Karpas-422 (cell line): ENCODE measurements at places on chromosomes 7 and 10.

DNA sequence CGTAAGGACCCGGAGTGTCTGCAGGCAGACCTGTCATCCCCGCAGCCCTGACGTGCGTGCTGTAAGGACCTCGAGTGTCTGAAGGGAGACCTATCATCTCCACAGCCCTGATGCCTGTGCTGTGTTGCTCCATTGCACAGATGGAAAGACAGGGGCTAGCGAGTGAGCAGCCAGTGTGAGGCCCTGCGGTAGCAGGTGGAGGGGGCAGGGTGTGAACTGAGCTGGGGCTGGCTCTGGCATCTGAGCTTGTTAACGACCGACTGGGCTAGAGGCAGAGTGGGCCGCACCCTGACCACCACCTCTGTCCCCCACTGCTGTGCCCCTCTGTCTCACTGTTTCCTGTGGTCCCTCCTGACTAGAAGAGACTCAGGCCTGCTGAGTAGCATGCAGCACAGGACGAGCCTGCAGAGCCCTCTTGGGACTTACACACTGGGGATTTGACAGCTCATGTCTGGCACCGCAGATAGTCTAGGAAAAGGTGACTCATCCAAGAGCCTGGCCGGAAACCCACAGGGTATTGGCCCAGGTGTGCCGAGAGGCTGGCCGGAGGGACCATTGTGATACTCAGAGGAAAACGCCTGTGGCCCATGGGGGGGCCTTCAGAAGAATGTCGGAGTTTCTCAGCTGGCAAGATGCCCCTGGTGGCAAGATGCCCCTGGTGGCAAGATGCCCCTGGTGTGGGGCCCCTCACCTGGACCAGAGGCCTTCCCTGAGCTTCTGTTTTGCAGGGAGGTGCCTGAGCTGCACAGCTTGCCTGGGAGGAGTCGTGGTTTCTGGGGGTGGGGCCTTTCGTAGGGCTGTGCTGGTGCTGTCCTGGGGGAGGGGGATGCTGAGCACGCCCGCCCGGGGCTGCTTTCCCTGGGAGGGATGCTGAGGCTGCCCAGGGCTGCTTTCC is 34.3 kb downstream of the INPP5A start:
- H3K27me3 ChIP-seq, result no peaks in the 10 kb centered on the region
- H3K36me3 ChIP-seq, result no peaks in the 10 kb centered on the region
- peak; percentile 99 for DNase-seq
- peak overlapping the region; percentile 98 for H3K27ac ChIP-seq

DNA sequence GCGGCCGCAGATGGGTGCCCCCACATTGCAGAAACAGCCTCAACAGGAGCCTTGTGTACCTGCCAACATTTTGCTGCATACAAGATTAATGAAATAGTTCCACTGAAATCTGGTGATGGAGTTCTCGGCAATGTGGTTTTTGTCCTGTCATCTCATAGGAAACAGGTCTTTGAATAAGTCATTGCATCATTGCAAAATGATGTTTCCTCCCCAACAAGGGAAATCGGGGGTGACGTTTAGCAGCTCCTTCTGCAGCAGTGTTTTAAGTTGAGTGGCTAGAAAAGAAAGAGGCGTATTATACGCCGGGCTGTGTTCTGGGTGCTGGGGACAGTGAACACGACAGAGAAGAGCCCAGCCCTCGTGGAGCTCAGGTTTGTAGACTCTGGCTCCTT is 177.0 kb downstream of the PRKAG2 start:
- H3K36me3 ChIP-seq, result no peaks in the 10 kb centered on the region
- H3K4me1 ChIP-seq, result peaks cover 30% of the 10 kb centered on the region
- no peak overlapping the region for H3K27ac ChIP-seq
- DNase-seq, result no peak

DNA sequence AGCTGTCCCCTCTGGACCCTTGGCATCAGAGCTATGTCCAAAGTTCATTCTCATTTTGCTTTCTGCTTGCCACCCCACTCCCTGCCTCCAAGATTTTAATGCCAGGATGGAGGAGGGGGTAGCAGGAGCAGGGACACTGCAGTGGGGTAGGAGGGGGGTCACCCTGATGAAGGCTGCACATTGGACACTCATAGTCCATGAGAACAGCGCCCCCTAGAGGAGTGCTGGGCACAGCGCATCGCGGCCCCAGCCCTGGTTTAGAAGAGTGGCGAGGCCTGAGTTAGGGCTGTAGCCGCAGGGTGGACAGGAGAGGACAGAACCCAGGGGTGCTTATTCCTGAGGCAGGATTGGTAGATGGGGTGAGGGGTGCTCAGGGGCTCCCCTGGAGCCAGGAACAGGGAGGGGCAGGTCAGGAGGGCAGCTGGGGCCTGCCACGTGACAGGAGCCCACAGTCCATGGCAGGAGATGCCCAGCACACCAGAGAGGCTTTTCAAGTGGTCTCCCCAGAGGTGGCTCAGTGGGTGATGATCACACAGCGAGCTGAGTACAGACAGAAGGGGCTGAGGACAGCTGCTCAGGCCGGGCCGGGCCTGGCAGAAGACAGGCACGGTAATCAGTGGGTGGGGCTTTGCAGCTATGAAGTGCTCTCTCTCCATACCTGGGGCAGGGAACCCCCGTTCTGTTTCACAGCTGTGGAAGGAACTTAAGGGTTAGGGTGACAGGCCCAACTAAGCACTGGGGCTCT is 71.4 kb downstream of the NEURL1 start:
- no peak overlapping the region for H3K27ac ChIP-seq
- DNase-seq, result peak; percentile 89
- H3K27me3 ChIP-seq, result no peaks in the 10 kb centered on the region
- H3K4me3 ChIP-seq, result no peak overlapping the region

GRCh38 chr10:13000431-13000830 is 1.1 kb downstream of the CCDC3 start:
- peaks cover 26% of the 10 kb centered on the region for H3K4me1 ChIP-seq
- H3K27ac ChIP-seq, result no peak overlapping the region
- no peak for DNase-seq

DNA sequence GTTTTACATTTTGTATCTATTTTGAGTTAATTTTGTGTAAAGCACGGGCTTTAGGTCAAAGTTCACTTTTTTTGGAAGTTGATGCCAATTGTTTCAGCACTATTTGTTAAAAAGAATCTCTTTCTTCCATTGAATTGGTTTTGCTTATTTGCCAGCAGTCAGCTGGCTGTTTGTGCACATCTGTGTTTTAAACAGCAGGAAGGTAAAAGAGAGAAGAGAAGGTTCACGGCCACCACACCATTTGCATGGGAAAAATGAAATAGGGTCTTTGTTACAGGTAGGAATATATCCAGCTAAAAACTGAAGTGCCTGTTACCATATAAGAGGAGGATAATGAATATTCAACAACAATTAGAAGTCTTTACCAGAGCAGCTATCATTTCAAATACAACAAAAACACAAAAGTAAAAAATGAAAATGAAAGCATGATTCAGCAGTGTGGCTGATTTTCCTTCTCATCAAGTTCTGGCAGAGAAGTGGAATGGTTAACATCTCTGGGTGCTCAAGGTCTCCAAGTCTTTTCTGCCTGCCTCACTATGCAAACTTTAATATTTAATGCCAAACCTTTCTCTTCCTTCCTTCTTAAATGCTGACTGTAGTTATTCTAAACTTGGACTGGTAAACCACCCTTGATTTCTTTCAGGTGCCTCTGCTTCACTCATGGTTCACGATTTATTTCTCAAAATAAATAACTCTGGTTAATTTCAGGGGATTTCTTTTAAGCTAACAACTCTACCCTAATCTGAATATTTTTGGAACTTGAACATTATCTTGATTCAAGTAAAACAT is 841.5 kb downstream of the GRM8 start:
- H3K27me3 ChIP-seq, result no peaks in the 10 kb centered on the region
- H3K4me1 ChIP-seq, result no peaks in the 10 kb centered on the region
- H3K4me3 ChIP-seq, result no peak overlapping the region
- no peak for DNase-seq

DNA sequence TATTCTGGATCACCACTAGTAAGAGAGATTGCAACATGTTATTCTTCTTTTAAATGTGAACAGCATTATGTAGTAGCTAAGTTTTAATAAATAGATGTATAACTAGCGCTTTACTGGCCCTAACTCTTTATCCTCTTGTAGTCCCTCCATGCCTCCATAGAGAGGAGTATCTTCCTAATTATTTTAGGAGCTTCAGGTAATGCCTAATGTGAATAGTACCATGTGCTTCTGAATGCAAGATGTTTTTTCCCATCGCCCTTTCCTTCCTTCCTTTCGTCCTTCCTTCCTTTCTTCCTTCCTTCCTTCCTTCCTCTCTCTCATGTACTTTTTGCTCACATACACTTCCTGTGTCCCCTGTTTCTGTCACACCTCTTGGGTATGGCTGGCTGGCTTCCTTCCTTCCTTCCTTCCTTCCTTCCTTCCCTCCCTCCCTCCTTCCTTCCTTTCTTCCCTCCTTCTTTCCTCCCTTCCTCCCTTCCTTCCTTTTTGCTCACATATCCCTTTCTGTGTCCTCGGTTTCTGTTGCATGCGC is 290.7 kb downstream of the HDAC9 start:
- no peaks in the 10 kb centered on the region for H3K4me1 ChIP-seq
- H3K27ac ChIP-seq, result no peak overlapping the region
- no peaks in the 10 kb centered on the region for H3K36me3 ChIP-seq
- H3K4me3 ChIP-seq, result no peak overlapping the region
- no peak for DNase-seq
- no peaks in the 10 kb centered on the region for H3K27me3 ChIP-seq

- no peaks in the 10 kb centered on the region for H3K4me1 ChIP-seq
- no peaks in the 10 kb centered on the region for H3K27me3 ChIP-seq
- no peak for DNase-seq
Measured at GRCh38 chr7:16026253-16027020, 340.0 kb upstream of the MEOX2 start.

DNA sequence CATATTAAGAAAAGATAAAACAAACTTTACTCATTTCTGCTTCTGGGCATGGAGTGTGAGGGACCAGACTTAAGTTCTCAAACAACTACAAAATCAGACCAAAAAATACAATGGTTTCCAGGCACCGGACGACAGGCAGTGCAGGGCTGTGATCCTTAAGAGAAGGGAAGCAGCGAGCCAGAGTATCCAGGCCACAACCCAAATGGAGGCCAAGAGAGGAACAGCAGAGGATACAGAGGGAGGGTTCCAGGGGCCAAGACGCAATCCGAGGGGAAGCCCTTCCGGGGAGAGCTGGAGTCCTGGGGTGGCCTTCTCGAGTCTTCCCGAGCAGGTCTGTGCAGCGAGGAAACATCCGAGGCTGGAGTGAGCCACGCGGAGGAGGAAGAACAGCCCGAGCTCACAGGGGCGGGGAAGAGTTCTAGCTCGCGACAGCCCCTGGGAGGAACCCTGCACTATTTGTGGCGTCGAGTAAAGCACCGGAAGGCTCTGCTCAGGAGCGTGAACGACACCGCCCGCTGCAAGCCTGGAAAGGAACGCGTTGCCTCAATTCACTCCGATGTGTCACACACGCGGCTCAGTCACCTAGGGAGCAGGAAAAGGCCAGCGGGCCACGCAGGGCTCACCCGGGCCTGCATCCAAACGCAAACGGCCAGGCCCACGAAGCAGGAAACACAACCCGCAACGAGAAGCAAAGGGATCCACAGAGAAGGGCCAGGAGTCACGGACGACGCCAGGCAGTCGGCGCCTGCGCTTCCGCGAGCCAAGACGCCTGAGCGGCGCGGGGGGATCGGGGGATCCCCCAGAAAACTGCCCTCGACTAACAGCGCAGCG is 933 bp upstream of the RNF32 start:
- H3K27me3 ChIP-seq, result no peaks in the 10 kb centered on the region
- peak overlapping the region; percentile 25; the same call in 1 of the 2 replicates for H3K4me3 ChIP-seq
- H3K36me3 ChIP-seq, result no peaks in the 10 kb centered on the region
- H3K4me1 ChIP-seq, result peaks cover 17% of the 10 kb centered on the region

DNA sequence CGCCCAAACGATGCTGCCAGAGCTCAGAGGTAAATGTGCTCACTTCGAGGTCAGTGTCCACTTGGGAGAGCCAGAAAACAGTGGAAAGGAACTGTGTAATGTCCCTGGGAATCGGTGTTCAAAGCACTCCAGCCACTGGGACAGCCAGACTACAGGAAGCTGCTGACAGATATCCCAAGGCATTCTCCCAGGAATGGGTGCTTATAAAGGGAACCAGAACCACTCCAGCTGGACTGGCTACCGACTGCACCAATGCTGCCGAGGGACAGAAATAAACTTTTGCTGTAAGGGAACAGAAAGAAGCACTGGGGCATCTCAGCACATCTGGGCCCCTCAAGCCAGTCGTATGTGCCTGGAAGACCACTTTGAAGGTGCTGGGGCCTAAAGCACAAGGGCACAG is 76.7 kb downstream of the ATXN7L1 start:
- H3K4me3 ChIP-seq, result no peak overlapping the region
- no peaks in the 10 kb centered on the region for H3K36me3 ChIP-seq
- no peak for DNase-seq
- H3K27me3 ChIP-seq, result no peaks in the 10 kb centered on the region
